Activated T-cell treated with anti-CD3 and anti-CD28 coated beads, Interleukin-2, amount 50 U/mL, for 48 hours (primary cell): ENCODE measurements at places on chromosomes 2 and 18.

GRCh38 chr2:8644605-8645175 lies 37.2 kb upstream of the ID2 start:
- no peak for DNase-seq

DNA sequence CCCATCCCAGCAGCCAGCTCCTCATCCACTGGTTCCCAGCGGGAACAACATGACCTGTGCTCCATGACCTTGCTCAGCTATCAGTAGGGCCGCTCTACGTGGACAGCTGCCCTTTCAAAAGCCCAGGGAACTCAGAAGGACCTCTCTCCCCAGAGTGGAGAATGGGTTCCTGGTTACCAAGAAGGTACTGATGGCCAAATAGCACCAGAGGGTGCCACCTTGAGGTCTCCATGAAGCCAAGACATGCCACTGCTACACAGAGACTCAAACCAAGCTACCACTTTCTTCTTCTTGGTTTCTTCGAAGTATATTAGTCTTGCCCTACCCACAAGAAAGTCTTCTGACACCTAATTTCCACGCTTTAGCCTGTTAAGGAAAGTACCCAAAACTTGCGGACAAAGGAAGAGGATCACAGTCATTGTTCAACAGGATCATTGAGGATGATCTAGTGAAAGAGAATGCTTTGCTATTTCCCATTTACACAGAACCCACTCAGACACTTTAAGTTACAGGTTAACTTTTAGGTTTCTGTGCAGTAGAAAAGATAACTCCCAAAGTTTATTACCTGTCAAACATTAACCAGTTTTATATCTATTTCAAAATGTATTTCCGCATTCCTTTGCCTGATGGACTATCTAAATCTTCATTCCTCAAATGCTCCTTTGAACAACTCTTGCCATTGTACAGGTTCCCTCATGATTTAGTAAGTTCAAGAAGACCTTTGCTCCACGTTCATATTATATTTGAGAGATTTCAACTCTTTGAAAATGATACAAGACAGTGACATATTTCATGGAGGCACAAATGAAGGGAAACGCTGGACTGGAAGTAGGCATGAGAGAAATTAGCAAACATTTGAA lies 102.2 kb downstream of the ALPK2 start:
- DNase-seq: no peak

DNA sequence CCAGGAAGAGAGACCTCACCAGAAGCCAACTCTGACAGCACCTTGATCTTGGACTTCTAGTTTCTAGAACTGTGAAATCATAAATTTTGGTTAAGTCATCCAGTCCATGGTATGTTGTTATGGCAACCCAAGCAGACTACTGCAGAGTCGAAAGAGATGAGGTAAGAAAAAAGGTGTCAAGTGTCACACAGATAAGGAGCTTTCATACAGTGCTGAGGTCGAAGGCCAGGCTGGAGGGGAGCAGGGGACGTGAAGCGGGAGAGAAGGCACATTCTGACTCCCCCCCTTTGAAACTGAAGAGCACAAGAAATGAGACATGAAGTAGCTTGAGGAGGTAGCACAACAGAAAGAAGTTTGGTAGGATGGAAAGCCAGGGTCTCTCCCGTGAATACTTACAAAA lies 110.4 kb downstream of the ALK start:
- DNase-seq: no peak

DNA sequence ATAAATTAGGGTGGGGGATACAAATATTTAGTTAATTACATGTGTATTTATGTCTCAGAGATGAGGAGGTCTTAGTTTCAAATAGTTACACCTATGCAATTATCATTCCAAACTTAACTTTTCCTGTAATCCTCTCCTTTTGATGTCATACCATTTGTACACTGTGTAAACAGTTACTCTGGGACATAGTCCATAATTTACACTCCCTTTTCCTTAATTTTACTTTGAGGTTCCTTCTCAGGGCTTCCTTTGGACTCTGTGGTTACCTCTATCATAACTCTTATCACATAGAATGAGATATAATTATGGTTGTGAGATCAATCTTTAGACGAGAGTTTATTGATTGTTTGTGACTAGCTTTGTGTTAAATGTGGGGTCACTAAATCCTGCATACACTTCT lies 84.4 kb downstream of the DPP10 start:
- DNase-seq: no peak

DNA sequence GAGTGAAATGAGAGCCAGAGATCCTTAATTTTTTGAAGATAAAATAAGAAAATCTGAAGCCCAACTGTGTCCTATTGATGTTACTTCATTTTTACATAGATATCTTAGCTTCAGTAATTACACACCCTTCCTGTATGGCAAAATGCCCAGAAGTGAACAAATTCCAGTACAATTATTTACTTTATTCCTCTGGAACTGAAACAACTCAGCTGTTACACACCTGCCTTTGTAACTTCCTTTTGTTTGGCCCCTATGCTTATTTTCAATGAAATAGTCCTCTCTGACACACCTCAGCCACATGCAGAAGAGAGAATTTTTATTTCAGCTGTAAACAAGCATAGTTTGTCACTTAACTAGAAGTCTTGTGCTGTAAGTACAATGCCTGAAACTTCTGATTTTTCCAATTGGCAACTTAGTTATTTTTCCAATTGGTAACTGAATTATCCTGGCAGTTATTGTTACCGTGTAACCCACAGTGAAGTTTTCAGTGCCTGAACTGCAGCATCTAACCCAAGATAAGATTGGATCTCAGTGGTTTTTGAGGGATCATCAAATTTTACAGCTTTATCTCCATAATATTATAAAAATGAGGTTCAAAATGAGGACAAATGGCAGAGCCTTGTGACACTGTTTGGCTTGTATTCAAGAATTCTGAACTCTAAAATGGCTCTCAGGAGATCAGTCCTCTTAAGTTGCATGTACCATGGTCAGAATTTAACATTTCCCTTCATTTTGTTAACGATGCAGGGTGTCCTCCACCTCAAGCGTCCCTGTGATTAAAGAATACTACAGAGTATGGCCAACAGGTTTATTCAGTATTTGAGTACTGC lies 82.6 kb downstream of the PKP4 start:
- DNase-seq: no peak

DNA sequence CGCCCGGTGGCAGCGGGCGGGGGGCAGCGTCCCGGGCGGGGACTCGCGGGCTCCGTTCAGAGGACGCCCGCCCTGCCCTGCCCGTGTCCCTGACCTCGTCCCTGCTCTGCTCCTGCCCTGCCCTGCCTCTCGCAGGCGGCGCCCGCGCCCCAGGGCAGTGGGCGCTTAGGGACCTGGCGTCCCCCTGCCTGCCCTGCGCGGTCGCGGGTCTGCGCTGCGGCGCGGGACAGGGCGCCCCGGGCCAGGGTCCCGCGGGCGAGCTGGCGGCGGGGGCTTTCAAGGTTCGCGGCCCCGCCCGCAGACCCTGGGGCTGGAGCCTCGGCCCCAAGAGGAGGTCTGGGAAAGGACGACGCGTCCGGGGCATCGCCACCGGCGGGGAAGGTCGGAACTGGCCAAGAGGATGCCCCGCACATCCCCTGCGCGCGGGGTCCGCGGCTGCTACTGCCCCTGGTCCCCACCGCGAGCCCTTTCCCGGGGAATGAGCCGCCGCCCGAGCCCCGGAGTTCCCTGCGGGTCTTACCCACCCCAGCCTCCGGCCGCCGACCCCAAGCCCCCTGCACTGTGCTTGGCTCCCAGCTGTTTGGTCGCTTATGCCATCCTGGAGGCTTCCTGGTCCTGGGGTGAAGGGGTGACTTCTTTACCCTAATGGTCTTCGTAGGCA lies 679 bp downstream of the RNF144A start:
- no peak for DNase-seq
